COLO829 (cell line): ENCODE measurements at places on chromosomes 1 and 21.

- DNase-seq, result no peak
Observed at GRCh38 chr1:165138960-165139359, 217.6 kb downstream of the LMX1A start.

- no peak for DNase-seq
Observed at GRCh38 chr21:39467746-39468145, 16.0 kb downstream of the SH3BGR start.

GRCh38 chr1:174723816-174724215, 275.9 kb upstream of the CACYBP start:
- DNase-seq, result no peak

DNA sequence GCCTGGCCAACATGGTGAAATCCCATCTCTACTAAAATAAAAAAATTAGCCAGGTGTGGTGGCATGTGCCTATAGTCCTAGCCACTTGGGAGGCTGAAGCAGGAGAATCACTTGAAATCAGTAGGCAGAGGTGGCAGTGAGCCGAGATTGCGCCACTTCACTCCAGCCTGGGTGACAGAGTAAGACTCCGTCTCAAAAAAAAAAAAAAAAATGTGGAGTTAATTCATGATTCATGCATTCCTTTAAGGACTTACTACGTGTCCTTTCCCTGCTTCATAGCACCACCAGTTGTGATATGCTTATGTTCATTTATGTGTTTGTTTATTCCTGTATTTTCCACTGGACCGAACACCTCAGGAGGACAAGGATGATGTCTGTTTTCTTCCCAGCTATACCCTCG, 12.7 kb upstream of the PRELP start:
- no peak for DNase-seq

GRCh38 chr1:230306169-230306568, 120.0 kb downstream of the PGBD5 start:
- no peak for DNase-seq

GRCh38 chr21:19510653-19511052, 1107.1 kb upstream of the TMPRSS15 start:
- no peak for DNase-seq

DNA sequence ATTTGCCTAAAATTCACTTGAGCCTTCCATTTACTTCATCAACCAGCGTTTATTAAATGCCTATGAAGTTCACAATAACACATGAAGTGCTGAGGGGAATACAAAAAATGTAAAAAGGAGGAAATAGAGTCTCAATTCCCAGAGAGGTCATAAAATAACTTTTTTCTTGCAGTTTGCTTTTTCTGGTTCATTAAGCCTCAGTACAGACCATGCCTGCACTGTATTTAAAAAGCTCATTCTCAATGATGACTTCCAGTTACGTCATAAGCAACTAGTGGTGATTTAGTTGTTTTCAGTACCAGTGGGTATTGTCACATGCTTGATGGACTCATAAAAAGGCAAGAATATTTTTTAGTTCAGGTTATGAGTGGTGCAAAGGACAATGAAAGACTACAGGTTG, 160.1 kb upstream of the UBE2U start:
- DNase-seq, result no peak
